Activated T-cell treated with anti-CD3 and anti-CD28 coated beads, Interleukin-2, amount 50 U/mL, for 1 hour (primary cell): ENCODE measurements at places on chromosomes 7 and 10.

DNA sequence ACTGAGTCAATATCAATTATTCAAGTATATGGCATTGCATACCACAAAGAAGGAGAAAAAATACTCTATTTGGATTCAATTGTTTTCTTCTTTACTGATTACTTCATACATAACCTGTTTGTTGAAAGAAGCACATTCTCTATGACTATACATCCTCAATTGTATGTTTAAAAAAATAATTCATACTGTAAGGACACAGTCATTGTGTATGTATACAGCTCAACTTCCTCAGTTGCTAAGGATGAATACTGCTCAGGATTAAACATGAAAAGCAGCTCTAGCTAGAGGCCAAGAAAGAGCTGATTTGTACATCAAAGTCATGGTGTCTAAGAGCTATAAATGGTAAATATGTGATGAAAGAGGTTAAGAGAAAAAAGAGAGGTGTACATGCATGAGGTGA, 15.8 kb upstream of the BPGM start:
- DNase-seq: no peak

DNA sequence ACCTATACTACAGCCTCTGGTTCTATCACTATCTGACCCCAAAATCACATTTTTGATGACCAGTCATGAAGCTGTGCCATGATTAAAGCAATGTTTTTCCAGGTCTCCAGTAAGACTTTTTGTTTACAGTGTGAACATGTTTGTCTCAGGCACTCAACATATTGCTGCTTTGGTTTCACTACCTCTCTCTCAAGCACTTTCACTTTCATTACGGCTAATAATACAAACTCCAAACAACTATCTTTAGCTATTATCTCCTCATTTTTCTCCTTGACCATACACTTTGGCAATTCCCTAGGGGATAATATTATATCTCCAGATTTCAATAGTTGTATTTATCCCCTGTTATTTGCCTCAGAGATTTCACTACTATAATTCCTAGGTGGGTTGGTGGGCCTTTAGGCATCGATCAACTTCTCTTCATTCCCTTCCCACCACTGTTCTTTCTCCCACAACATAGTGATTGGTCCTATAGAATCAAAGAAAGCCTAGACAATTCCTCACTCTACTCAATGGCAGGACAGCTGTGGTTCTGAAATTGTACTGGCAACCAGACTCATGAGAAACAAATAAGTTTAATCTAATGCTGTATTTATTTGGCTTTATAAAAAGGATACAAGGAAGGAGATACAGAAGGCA, 261.4 kb upstream of the ZWINT start:
- no peak for DNase-seq

GRCh38 chr10:67696029-67696428, at the start of gene CTNNA3:
Gene CTNNA3, minus strand, starts transcription at chr10:67696195.
- DNase-seq: no peak

DNA sequence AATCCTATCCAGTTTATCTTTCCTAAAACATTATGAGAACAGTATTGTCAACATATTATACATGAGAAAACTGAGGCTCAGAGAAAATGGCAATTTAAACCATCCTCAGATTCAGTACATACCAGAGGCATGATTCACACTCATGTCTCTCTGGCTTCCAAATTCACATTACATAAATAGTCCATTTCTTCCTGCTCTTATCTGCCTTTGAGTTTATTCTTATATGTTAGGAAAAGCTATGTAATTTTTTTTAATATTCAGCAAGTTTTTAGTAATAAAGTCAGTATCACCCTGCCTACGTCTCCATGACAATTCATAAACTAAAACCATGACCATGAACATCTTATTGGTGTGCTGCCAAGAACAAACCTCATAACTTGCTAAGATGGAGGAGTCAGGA, 1260.2 kb upstream of the SORCS1 start:
- DNase-seq: no peak

DNA sequence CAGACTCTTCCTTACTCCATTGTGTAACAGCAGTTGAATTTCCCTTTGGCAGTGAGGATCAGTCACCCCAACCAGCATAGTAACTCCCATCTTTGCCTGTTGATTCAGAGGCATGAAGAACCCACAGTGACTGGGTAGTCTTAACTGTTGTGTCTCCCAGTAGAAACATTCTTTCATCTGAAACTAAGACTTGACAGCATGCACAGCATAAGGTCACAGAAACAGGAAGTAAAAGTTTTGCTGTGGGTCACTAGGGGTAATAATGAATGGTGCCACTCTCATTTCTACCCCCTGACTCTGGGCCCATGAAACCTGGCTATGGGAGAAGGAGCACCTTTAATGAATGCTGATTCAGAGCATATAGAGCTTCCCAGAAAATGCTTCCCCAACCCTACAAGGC, 8.3 kb upstream of the FRMPD2 start:
- no peak for DNase-seq

- DNase-seq: no peak
These were observed 86.8 kb upstream of the ANKRD1 start for GRCh38 chr10:91007655-91008054.

DNA sequence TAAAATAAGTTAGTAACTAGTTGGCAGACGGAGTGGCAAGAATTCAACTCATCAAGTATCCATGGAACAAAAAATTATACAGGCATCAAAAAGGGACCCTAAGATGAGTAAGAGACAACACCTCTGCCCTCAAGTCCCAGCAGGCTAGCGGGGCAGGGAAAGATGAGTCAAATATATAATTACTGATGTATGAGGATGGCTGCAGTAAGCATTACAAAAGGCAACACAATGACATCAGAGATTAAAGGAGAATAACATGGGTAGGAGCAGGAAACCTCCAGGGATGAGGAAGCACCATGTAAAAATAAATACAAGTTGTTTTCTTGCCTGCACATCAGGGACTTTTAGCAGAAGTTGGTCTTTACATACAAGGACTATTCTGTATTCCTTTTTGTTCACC, 49.4 kb downstream of the SCRN1 start:
- no peak for DNase-seq

DNA sequence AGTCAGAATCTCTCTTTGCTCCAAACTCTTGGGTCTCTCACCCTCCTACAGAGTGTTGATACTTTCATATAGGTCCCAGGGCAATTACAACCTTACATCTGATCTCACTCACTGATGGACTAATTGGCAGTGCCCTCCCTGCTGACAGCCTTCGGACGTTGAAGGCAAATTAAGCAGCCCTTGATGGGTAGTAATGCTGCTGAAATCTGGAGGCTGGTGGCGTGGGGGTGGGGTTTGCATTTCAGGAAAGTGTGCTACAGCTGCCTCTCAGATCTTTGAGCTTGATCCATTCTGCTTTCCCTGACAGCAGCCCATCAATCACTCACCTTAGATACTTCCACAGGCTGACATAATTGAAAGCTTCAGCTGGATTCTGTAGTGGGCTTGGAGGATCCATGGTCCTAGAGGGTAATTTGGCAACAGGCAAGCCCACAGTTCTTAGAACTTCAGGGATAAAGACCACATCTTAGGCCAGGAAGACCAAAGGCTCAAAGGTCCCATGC, 349.1 kb upstream of the PODXL start:
- no peak for DNase-seq

DNA sequence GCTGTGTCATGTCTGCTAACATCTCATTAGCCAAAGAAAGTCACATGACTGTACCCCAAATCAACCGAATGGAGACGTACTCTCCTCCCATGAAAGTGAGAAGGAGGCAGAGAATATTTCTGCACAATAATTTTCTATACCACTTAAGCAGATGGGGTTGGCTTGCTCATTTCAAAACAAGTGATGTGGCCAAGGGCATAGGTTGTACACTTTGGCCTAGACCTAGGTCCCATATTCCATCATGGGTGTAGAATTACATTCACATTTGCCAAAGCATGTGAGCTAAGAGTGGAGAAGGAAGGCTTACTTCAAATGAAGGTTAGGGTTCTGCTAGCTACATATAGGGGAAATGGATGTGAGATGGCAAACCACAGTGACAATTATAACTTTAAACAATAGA, 83.0 kb downstream of the ZNF365 start:
- DNase-seq: no peak

DNA sequence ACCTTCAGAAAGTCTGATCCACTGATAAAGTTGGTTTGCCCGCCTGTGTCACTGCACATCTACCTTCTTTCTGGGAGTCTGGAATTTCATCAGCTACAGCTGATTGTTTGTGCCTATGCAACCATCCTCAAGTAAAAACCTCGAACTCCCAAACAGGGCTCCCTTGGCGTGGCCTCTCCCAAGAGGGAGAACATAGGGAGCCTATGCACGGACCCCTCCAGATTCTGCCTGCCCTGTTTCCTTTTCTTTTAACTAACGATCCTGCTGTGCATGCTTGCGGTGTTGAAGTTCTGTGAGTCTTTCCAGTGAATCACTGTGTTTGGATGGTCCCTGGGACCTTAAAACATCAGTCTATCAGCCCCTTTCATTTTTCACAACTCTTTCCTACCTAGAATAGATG, 226.9 kb upstream of the SEMA3D start:
- no peak for DNase-seq

DNA sequence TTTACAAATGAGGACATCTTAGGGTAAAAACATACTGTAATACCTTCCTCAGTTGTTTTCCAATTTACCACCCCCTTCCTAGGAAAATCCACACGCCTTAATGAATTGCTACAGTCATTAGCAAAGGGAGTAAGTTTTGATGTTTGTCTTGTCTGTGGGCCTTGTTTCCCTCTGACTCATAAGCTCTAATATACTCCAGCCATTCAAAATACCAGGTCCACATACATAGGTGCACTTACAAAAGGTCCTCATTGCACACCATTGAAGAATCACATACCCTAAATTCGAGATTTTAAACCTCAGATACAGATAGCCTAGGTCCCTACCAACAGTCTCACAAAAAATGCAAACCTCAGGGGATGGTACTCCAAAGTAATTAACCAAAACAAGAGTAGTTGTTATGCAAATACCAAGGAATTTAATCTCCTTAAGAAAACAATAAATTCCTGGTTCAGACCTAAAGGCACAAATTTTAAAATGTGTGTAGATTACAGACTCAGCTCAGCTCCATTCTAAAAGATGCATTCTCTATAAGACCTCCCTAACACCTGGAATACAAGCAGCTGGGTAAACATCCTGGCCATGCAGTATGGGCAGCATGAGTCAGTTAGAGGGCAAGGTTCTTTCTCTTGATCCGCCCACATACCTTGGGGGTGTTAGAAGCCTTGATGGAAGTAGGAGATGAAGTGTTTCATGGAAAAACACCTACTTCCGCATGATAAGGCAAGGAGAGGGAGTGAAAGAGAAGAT, 3.0 kb upstream of the LIPK start:
- DNase-seq: no peak

- DNase-seq: no peak
These were observed 727.7 kb upstream of the GRM3 start for GRCh38 chr7:85916016-85916415.

DNA sequence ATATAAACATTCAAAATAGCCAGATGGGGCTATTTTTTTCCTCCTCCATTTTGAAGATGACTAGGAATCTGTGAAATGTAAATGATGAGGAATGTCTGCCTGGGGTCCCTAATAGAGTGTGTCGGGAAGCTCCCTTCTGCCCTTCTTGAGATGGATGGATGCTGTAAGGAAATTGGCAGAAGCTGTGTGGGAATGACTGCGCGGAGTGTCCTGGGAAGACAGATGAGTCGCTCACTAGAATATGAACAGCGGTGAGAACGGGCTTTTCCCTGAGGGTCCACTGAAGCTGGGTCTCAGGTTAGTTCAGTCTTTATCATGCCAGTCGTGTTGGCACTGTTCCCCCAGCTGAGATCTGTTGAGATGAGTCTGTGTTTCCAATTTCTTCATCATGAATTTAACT, 75.1 kb upstream of the PLPP4 start:
- DNase-seq: no peak

DNA sequence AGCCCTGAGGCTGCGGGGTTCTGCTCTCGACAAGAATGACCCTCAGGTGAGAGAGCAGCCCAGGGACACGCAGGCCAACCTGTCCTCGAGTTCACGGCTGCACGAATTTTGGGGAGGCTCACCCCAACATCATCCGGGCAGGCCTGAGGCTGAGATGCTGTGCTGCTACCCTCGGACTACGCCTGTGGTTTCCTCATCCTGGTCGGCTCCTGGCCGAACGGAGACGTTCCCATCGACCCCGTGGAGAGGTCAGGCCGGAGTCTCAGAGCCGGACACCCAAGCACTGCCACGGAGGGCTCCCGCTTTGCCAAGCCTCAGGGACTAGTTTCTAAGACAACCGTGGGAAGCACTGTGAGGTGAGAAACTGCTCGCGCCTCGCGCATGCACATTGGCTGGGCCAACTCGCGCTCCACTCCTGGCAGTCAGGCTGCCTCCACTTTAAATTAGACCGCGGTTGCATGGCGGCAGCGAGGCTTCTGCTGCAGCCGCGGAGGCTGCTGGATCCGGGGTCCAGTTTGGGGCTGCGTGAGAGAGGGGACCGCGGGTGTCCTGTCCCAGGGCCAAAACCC, 203.4 kb downstream of the ZNF716 start:
- no peak for DNase-seq

- no peak for DNase-seq
These were observed 6.6 kb upstream of the FAM3C start for GRCh38 chr7:121402701-121403100.

- DNase-seq: no peak
These were observed 41.2 kb upstream of the PLPP4 start for GRCh38 chr10:120415709-120416330.

- no peak for DNase-seq
These were observed 50.6 kb downstream of the VPS41 start for GRCh38 chr7:38858259-38858884.

- DNase-seq: no peak
These were observed 68.2 kb upstream of the LRGUK start for GRCh38 chr7:134058980-134059379.

GRCh38 chr10:122304054-122304579, 33.0 kb downstream of the BTBD16 start:
- DNase-seq: no peak

DNA sequence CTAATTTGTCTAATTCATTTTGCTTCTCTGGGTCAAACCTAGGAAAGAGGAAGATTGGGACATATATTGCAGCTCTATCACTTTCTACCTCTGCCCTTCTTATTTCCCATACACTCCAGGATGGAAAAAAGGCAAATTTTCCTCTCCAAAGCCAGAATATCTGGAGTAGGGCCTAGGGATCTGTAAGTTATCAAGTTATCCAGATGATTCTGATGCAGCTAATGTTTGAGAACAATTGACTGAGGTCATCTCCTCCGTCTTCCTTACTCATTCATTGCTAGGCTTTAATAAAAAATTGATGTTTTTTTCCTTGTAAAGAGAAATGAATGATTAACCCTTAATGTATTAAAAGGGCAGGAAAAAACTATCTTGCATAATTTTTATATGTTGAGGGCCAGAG, 211.9 kb upstream of the GLI3 start:
- DNase-seq: no peak
